ENCODE measurements at places on chromosomes 6 and 20.

DNA sequence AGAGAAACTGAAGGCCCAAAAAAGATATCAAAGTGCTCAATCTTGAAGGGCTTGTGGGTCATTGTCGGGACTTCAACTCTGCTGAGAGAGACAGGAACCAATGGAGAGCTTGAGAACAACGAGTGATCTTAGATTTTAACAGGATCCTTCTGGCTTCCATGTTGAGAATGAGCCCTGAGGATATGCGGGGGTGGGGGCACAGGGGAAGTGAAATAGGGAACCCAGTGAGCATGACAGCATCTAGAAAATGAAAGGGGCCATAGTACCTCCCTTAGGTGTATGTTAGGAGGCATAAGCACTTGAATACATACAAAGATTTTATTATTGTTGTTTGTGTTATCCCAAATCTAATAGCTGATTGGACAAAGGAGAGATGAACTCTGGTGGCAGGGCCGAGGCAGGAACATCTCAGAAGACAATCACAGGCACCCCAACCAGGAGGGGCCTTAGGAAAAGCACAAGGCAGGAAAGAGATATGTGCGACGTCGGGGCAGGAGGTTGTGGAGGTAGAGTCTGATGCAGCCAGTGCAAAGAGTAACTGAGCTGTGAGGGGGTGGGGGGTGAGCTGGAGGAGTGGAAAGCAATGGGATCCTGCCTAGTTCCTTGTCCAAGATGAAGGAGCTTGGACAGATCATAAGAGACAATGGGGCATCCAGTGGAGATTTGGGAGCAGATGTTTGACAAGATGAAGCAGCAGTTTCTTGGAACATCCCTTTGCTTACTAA, 10.4 kb downstream of the TGM6 start:
- no peak for DNase-seq

- DNase-seq, result no peak
Observed at GRCh38 chr20:34365765-34366213, 2.7 kb downstream of the ITCH start.

GRCh38 chr20:11776687-11777086, 141.0 kb upstream of the BTBD3 start:
- DNase-seq, result no peak

DNA sequence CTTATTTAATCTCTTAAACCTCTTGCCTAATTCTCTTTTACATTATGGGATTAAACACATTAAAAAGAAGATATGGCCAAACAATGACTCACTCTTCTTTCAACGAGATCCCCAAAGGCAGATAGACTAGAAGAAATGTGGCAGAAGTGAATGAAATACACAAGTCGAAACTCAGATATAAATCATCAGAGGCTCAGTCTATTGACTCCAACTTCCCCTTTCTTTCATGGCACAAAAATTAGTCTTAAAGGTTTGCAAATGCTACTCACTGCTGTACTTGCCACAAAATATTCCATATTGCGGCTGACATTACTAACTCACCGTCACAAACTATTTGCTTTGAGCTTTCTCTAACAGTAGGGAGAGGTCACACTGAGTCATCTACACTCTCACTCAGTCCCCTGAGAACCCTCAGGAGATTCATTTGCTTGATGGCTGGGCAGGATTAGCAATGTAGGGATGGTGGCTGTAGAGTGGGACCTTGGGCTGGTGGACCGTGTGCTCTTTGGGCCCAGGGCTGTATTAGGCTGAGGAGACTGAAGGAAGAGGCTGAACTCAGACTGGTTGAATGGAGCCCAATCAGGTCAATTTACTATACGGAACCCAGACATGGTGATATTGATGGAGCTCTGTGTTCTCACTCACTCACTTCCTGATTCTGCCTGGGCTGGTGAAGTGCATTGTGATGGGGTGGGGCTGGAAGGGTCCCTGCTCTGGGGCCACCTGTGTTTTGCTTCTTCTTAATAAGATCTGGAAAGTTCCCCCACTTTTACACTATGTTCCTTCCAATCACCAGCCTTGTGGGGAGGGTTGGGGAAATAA, 42.8 kb upstream of the UBR2 start:
- DNase-seq, result no peak

GRCh38 chr6:14619419-14619781, 501.8 kb downstream of the CD83 start:
- peak; percentile 29 for DNase-seq

DNA sequence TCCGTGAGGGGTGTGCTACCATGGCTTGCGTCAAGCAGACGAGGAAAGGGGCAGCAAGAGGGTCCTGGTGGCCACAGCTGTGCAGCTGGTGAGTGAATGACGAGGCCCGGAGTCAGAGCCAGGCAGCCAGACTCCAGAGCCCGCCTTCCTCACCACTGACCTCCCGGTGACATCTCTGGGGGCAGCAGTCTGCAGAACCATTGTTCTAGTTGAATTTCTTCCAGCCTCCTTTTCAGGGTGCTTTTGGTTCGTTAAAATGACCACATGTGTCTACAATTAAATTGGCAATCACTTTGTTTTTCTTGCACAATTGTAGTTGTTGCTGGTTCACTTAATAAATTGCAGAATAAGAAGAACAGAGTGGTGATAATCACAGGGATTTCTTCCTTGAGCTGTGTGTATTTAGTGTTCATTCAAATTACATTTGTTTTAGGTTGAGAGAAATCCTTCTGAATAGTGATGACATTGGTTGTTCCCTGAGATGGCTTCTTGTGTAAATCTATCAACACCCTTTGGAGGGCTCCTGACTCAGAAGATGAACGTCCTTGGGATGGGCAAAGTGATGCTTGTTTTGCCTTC, 96.4 kb downstream of the TULP4 start:
- peak; percentile 61 for DNase-seq

GRCh38 chr6:151655099-151655498, 152.4 kb upstream of the ESR1 start:
- DNase-seq, result no peak
